ENCODE measurements at places on chromosomes 11 and 22. TPM values are rescaled to one million over a fixed set of nuclear protein-coding genes. Genes with fewer than 3 reads are reported as not detected.

PGA4 gene
- not detected for polyA plus RNA-seq

- DNase-seq: no peak
These were observed 37.5 kb downstream of the MPPED1 start for GRCh38 chr22:43449205-43449830.

- DNase-seq: no peak
These were observed 57.9 kb downstream of the SC5D start for GRCh38 chr11:121350314-121351082.

RBX1 gene
- 94.8 TPM for polyA plus RNA-seq

KDELR3 gene
- polyA plus RNA-seq: 129 TPM

DNA sequence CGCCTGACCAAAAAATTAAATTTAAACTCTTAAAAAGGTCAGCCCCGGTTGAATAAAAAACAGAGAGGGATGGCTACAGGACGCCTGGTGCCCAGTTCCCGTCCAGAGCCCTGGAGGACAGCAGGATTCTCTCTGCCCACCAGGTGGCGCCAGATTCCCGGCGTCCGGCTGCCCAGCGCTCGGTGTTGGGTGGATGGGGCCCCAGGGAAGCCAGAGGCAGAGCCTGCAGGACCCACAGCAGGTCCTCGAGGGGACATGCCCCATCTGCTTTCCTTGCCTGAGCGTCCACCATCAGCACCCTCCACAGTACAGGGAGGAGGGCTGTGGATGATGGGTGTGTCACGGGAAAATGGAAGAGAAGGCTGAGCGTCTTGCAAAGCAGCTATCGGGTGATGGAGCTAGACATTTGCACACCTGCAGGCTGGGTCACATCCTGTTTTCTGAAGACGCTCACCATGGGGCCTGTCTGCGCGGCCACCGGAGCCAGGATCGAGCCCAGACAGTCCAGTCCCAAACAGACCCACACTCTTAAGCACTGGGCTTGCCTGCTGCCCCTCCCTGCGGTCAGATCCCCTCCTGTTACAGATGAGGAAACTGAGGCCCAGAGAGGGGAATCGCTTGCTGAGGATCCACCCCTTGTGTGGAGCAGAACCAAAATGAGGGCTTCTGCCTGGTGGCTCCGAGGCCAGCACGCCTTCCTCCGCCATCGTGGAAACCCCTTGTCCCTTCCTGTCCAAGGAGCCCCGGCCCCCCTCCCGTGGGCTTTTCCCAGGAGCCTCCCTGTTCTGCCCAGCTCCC lies 18.5 kb upstream of the CBX7 start:
- peak; percentile 52 for DNase-seq

DNA sequence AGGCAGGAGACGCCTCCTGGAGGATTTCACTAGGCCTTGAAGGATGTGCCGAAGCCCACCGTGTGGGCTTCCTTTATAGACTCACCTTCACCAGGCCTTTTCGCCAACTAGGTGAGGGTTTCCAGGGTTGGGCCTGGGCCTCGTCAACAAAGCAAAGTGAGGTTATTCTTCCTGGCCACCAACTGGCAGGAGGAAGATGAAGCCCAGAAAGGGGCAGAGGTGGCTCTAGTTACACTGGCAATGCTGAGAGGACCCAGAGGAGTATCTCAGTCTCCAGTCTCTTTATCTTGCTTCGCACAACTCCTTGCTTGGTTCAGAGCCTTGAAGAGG lies 404 bp upstream of the RELT start:
- no peak for DNase-seq

DNA sequence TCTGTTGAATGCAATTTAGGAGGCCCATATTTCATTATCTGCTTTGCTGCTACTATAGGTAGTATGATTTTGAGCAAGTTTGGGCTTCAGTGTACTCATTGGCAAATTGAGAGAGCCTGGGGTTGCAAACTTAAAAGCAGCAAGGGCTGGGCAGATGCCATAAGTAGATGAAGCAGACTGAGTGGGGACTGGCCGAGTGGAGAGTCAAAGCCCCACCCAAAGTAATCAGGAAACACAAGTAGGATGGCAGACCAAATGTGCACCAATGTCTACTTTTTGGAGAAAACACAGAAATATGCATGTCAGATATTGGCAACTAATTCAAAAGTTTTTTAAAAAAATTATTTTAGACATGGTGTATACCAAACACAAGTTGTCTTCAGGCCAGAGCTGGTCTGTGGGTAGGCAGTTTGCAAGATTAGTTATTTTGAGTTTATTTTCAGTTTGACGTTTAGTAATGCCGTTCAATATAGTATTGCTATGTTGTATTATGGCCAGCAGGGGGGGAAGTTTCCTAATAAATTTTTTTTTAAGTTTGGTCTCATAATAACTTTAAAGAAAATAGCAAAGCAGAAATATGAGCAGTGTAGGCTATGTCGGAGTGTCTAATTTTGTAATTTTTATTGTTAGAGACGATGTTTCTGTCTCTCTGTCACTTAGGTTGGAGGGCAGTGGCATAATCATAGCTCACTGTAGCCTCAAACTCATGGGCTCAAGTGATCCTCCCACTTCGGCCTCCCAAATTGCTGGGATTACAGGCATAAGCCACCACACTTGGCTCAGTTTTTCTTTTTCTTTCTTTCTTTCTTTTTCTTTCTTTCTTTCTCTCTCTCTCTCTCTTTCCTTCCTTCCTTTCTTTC lies 105.1 kb downstream of the HIPK3 start:
- DNase-seq: peak; percentile 56

Measured in IMR-90 (cell line).